ENCODE measurements at places on chromosomes 5 and 9.

- DNase-seq, result no peak
Measured at GRCh38 chr5:33631786-33632185, 191.0 kb downstream of the TARS1 start.

- no peak for DNase-seq
Measured at GRCh38 chr5:71481441-71481840, 26.0 kb downstream of the BDP1 start.

- no peak for DNase-seq
Measured at GRCh38 chr9:136712690-136713544, 545 bp downstream of the DIPK1B start.

DNA sequence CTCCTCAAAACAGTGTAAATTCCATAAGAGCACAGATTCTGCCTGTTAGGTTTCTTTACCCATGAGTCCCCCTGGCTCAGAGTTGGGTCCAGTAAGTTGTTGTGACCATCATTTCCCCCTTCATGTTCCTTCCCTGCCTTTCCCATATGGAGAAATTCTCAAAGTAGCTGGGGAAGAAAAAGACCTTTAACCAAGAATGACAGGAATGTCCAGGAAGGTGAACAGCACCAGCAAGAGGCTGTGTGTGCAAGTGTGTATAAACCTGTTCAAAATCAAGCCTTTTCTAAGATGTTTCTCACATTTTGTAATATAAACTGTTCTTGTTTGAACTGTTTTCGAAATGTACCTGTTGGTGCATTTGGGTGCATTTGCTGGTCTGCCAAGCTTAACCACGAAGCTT lies 238.2 kb downstream of the SLIT3 start:
- no peak for DNase-seq

DNA sequence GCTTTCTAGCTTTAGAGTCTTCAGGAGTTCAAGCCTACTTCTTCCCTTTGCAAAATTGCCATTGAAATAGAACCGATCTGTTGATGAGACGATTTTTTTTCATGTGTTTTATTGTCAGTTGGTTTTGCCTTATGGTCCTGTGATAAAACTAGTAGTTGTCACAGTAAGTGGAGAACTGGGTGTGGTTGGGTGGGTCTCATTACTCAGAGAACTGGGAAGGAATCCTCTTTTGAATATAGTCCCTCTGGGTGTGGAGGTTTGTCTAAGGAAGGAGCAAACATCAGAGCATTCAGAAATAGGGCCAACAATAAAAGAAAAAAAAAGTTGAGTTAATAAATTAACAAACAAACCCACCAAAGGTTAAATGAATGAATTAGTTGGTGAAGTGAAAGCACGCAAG lies 69.0 kb downstream of the ALDH1A1 start:
- DNase-seq, result no peak

All from HL-60 (cell line).